ENCODE measurements at places on chromosomes 2 and 18. TPM values are rescaled to one million over a fixed set of nuclear protein-coding genes. Genes with fewer than 3 reads are reported as not detected.

KLF7 gene
- 64.3 TPM for total RNA-seq

TXNDC2 gene
- total RNA-seq: not detected

ADD2 gene
- total RNA-seq: 0.67 TPM

DSC2 gene
- total RNA-seq: not detected

TUBA3E gene
- total RNA-seq: not detected

SLC14A1 gene
- 35.1 TPM for total RNA-seq

CNGA3 gene
- not detected for total RNA-seq
